NCI-H510A treated with DMSO at 0.1 percent for 48 hours (cell line): ENCODE measurements at places on chromosomes 3 and 15.
A peak's percentile ranks its signal among the peaks of the same experiment; 100 is the strongest.

DNA sequence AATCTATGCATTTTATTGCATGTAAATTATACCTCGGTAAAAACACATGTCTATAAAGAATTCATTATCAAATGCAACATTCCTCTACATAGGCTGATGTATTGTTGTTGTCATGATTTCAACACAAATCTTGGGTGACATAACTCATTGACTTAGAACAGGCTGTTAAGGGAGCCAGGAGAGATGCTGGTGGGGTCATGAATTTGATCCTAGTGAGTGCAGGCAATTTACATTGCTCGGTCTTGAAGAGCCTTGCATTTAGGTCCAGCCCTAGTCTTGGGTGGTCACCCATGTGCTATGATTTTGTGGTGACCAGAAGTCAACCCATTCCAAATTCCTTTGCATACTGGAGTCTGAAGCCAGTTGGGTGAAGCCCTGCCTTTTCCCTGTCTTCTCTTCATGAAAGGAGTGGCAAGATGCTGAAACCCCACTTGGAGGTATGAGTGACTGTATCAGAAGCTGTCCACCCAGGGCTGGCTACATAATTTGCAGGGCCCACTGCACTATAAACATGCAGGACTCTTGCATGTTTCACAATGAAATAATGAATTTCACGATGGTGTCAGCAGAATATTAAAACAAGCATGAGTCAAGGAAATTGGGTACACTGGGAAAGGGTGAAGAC, 59.2 kb downstream of the RPLP1 start:
- DNase-seq: no peak

- no peak for DNase-seq
Measured at GRCh38 chr15:43283526-43283925, 16.8 kb upstream of the TGM5 start.

GRCh38 chr15:34652726-34653033, 69.2 kb upstream of the GOLGA8B start:
- DNase-seq: no peak

DNA sequence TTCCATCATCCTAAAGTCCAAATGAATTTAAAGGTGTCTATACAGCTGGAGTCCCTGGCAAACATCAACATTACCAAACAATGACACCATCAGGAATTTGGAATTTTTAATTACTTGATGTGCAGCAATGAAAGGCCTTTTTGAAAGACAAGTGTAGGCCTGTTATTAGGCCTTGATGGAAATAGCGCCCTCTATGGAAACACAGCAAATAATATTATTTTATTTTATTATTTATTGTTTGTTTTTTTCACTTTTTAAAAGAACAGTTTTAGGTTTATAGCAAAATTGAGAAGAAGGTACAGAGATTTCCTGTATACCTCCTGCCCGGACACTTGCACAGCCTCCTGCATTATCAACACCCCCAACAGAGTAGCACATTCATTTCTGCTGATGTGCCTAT, 18.1 kb upstream of the OR5AC2 start:
- no peak for DNase-seq

DNA sequence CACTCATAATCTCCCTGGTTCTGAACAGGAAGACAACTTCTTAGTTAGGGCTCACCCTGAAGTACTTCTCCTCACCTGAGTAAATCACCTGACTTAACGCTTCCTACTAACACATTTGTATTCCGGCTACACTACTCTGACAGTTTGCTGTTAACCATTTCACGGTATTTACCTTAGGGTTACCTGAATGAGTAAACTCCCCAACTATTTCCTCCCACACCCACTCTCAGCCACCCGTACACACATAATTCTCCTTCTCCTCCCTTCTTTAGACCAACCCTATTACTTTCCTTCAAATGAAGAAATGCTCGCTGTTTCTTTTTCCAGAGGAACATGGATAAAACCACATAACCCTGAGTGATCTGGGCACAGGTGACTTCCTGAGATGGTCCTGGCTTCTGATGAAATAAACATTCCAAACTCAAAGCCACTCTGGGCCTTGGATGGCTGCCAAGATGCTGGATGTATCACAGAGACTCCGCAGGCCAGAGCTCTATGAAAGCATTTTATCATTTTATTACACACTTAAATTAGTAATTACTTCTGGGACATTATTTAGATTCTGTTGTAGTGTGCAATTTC, 183.6 kb upstream of the ATP11B start:
- DNase-seq: peak; percentile 84

DNA sequence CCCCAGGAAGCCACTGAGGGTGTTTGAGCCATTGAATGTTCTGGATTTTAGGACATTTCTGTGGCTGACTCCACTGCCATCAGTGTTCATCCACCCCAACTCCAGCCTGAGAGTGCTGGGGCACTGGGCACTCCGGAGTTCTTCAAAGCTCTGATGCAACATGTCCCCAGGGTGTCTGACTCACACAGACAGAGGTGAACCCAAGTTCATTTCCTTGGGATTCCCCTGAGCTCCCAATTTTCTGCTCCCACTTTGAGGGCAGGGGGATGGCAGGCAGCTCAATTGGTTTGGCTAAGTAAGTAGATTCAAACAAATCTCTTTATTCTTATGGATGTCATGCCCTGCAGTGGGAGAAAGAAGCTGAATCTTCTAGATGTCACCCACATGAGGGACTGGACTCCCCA, 2.2 kb downstream of the STRA6 start:
- DNase-seq: no peak

- no peak for DNase-seq
Measured at GRCh38 chr15:68445351-68445750, 13.4 kb upstream of the ITGA11 start.

DNA sequence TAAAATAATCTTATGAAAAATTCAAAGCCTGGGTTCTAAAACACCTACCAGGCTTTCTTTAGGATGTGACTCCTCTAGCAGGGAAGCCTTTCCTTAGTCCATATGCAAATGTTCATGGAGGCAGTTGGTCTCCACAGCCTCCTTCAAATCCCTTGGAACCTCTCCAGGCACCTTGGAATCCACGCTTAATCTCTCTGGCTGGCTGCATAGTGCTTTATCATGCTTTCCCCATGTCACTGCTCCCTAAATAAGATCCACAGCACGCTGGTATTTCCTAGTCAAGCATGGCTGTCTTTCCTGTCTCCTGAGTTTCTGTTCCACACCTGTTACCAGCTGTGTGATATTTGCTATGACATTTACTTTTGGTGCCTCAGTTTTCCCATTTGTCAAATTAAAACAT, 71.3 kb downstream of the CLSTN2 start:
- no peak for DNase-seq

DNA sequence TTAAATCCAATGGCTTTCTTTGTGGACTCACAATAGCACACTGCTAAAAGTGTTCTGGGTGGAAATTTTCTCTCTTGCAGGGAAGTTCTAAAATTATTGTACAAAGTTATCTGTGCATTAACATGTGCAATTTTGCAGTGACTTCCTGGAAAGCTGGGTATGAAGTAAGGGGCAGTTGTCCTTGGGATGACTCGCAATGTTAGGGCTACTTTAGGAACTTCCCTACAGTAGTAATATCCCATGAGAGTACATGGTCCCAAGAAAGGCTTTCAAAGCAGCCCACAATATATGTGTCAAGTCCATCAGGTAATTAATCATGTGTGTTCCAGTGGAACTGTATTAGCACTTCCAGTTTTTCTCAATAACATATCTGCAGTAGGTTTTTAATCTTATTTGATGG, 201.0 kb upstream of the UBE2E2 start:
- DNase-seq: no peak

DNA sequence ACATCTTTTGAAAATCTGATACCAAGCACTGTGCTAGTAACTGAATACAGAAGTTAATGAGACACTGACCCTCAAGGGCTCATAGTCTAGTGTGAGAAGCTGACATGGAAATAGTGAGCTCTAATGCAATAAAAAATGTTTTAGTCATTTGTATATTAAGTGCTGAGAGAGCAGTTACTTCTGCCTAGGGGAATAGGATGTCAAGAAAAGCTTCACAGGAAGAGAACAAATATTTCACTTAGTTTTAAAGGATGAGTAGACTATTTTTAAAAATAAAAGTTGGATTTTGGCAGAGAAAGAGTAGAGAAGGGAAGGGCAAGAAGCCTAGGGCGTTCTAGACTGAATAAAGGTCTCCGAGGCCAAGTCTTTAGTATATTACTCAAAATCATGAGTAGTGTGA, 158.4 kb downstream of the ATG7 start:
- no peak for DNase-seq

GRCh38 chr3:150414258-150414657, 6.2 kb downstream of the TSC22D2 start:
- no peak for DNase-seq

DNA sequence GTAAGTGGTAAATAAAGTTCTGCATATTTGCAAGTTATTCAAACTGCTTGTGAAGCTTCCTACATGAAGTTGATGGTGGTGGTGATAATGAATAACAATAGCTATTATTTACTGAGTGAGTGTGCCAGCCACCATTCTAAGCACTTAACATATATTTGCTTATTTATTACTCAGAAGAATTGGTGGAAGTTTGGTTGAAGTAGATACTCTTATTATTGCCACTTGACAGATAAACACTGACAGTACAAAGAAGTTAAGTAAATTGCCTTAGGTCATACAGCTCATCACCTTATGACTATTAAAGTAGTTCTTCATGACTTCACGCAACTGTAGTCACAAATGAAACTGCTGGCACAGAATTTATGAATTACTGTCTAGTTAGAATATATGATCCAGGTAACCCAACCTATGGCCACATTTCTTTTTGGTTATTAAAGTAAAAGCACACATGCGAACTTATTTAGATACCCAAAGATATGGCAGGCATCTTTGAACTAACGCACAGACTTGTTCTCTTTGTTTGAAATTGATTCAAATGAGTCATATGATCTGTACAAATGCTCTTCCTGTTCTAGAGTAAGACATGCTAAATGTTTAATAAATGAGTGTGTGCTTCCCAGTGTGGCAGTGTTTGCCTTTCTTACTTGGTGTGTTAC, 99.8 kb upstream of the NR2F2 start:
- no peak for DNase-seq

- no peak for DNase-seq
Measured at GRCh38 chr3:180329847-180330246, 272.1 kb upstream of the TTC14 start.

- no peak for DNase-seq
Measured at GRCh38 chr3:101897013-101897412, 47.7 kb downstream of the NFKBIZ start.

DNA sequence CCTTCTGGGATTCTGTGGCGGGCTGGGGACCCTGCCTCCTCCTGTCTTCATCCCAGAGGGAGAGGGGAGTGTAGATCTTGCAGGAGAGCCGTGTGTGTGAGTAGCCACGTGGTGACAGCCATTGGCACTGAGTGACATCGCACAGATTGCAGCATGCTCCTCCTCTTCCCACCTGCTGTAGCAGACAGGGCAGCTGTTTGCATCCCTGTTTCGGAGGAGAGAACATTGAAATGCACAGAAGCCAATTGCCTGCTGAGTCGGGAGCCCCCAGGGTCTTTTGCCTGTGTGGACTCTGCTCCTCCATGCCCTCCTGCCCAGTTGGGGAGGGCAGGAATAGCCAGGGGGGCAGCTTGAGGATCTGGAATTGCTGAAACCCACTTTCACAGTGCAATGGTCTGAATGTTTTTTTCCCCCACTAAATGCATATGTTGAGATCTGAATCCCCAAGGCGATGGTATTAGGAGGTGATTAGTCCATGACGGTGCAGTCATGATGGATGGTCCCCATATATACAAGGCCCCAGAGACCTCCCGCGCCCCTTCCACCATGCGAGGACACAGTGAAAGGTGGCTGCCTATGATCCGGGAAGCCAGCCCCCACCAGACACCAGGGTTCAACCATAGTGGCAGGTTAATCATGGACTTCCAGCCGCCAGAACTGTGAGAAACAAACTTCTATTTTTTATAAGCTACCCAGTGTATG, 66.8 kb downstream of the CHRNA7 start:
- no peak for DNase-seq

DNA sequence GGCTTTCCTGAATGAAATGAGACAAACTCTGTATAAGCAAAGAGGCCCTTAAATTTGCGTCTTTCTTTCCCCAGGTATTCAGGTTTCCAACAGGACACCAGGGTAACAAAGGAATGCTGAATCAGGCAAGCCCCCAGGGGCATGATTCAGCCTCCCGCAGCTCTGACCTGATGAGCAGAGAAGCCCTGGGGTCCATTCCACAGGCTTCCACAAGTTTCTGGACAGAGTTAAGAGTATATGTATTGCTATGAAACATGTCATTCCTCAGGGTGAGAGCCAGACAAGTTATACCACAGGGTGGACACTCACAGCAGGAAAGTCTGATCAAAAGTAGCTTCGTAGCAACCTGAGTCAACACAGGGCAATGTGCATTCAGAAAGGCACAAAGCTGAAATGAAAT, 68.1 kb upstream of the CTNNB1 start:
- no peak for DNase-seq

GRCh38 chr15:67405208-67406191, 115.4 kb upstream of the C15orf61 start:
- no peak for DNase-seq

DNA sequence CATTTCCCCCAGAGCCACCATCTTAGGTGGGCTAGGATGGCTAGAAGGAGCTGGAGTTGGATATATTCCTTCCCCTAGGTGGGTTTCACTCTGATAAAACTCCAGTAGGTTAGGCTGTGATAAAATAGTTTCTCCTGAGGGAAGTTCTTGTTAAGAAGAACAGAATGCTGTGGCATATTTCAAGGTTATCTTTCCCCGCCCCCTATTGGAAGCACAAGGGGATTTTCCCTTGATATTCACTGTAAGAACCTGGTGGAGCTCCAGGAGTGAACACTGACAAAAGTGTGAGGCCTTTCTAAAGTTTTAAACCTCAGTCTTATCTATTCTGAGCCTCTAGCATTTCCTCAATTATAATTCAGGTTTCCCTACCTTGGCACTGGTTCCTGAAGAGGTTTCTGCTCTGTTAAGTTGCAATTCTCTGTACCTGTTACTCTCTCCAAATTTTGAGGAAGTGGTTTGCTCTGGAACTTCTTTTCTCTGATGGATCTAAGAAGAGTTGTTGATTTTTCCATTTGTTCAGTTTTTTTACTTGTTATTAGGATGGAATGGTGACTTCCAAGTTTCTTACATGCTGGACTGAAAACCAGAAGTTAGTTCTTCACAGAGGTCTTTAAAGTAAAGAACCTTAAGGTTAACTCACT, 113.5 kb downstream of the GMPS start:
- DNase-seq: no peak

DNA sequence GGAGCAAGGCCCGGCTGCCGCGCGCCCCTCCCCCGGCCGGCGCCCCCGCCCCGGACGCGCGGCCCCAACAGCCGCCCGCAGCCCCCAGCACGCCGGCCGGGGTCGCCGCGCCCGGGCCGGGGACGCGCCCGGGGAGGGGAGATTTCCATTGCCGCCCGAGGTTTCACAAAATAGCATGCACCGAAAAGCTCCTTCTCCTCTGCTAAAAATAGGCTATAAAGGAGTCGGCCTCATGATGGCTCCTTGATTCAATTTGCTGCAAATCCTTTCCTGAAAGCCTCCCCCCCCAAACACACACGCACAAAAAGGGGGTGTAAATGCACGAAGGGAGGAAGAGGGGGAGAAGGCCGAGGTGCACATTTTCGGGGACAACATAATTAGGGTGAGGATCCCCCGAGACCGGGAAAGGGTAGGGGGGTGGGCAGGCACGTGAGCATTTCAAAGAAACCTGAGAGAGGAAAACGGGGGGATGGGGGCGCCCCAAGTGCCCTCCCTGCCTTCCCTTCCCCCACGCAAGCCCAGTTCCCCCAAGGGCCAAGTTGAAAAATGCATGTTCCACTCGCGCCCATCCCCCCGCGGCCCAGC, 734 bp downstream of the TBL1XR1 start:
- no peak for DNase-seq

GRCh38 chr3:22960105-22960984, 242.8 kb upstream of the UBE2E2 start:
- peak; percentile 9 for DNase-seq
